ENCODE measurements at places on chromosomes 4 and X.

GRCh38 chrX:15014281-15014680 is 141.1 kb downstream of the MOSPD2 start:
- no peak for DNase-seq

DNA sequence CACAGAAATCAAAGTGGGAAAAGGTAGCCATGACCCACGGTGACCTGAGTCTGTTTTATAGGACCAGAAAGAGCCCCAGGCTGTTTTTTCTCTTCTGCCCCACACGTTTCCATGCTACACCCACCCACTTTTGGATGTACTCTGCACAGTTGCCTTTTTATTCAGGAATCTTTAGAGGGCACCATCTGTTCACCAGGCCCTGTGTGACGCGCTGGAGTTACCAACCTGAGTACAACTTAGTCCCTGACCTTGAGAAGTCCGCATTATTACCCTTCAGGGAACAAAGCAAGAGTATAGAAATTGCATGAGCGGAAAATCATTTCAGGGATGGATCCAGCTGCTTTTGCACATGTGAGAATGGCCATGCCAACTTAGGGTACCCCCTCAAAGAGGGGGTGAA is 207.8 kb upstream of the GATB start:
- DNase-seq, result no peak

GRCh38 chr4:40957281-40957680 is 207.5 kb downstream of the NSUN7 start:
- DNase-seq, result no peak

- DNase-seq, result no peak
These were observed 154.0 kb downstream of the UGT8 start for GRCh38 chr4:114752391-114753165.

DNA sequence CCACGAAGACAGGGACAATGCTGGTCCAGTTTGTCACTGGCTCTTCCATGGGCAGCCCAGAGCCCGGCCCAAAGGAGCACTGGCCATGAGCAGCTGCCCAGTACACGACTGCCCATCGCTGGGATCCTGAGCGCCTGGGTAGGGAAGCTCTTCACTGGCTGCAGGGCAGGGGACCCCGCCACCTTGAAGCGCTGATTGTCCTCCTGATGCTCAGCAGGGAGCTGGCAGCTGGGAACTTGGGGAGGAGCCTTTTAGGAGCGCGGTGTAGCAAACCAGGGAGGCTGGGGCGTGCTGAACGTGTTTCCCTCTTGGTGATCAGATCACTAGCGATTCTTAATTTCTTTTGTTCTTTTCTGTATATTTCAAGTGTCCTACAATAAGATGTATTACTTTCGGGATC is 1.8 kb downstream of the L1CAM start:
- DNase-seq, result no peak

- DNase-seq, result no peak
These were observed 5.4 kb upstream of the PHEX start for GRCh38 chrX:22026731-22027130.

- no peak for DNase-seq
These were observed 4.6 kb downstream of the HMX1 start for GRCh38 chr4:8866828-8867623.

DNA sequence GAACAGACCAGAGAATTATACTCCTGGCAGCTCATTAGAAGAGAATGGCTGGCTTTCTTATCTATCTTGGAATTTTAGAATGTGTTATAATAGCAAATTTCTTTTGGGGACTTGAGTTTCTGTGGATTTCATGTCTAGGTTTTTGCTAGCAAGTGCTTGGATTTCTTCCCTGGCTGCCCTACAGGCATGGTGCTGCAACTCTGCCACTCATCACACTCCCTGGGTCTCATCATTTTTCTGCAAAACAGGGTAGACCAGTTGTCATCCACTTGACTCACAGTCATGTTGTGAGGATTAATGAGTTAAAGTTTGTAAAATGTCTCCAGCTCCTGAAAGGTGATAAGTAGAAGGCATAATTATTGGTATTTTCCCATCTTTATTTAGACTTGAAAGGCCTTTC is 60.7 kb upstream of the LCORL start:
- no peak for DNase-seq

DNA sequence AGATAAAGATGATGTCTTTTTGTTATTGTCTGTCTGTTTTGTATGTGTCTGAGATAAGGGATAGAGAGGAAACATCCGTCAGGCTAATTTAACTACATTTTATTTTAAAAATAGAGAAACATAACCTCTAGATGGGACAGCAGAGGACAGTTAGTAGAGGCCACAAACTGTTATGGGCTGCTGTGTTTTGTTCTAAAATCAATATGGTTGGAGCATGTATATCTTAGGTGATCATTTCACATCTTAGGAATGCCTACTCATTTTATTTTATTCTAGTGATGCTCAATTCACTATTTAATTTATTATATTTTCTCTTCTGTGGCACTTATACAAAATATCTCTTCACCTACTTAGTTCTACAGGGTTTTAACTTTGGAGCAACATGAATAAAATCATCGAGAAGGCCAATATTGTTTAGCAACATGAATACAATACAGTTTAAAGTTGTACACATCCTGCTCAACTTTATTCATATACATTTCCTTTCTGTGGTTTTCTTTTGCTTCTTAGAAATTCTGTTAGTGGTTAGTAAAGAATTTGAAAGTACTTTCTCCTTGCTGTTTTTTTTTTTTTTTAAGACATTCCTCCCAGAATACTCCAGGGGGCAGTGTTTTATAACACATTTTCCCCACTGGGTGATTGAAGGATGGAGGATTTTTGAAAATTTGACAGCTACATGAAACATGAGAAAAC is 392.9 kb downstream of the UNC5C start:
- no peak for DNase-seq

GRCh38 chrX:69051901-69052300 is 113.4 kb downstream of the PJA1 start:
- no peak for DNase-seq

- DNase-seq, result no peak
These were observed 88.3 kb downstream of the ZAR1 start for GRCh38 chr4:48578132-48578968.

DNA sequence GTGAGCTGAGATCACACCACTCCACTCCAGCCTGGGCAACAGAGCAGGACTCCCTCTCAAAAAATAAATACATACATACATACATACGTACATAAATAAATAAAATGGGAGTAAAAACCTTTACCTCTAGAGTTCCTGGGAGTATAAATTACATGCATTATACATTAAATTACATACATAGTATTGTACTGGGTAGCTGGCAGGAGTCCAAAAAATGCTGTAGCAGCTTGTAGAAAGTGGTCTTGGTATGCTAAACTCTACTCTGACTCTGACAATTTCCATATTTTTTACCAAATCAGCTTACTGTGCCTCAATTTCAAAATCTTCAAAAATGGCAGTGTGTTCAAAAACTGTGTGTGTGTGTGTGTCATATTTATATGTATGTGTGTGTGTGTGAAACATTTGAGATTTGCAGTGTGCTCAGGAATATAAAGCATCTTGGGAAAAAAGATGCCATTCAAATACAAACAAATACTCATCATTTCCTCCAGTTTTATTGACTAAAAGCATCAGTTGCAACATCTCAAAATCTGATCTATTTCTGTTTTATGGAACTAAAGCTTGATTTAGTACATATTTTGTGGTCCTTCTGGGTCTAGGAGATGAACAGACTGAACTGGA is 171.7 kb downstream of the SHROOM3 start:
- no peak for DNase-seq

- no peak for DNase-seq
These were observed 56.4 kb upstream of the PAK3 start for GRCh38 chrX:111039606-111040005.

- DNase-seq, result no peak
These were observed 22.9 kb upstream of the PDLIM5 start for GRCh38 chr4:94428884-94429283.

GRCh38 chr4:1749370-1749769 is 28.0 kb downstream of the TACC3 start:
- DNase-seq, result no peak

GRCh38 chr4:154010371-154010770 is 221.5 kb upstream of the SFRP2 start:
- no peak for DNase-seq

DNA sequence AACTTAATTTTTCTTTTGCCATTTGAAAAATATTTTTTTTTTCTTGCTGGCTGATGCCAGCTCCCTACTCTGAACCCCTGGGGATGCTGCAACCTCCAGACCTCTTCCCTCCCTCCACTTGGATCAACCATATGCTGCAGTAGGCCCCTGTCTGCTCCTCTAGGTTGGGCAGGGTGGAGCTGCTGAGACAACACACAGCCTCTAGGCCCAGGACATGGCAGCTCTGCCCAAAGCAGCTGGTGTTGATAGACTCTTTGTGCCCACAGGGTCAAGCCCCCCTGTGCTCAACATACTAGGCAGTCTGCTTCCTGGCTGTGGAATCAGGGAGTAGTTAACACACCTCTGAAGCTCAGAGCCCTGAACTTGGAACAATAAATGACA is 19.9 kb upstream of the CLNK start:
- no peak for DNase-seq

- DNase-seq, result no peak
These were observed 2.3 kb downstream of the SH3TC1 start for GRCh38 chr4:8201321-8201781.

- DNase-seq, result no peak
These were observed 4.7 kb upstream of the ASMT start for GRCh38 chrX:1610166-1610565.

DNA sequence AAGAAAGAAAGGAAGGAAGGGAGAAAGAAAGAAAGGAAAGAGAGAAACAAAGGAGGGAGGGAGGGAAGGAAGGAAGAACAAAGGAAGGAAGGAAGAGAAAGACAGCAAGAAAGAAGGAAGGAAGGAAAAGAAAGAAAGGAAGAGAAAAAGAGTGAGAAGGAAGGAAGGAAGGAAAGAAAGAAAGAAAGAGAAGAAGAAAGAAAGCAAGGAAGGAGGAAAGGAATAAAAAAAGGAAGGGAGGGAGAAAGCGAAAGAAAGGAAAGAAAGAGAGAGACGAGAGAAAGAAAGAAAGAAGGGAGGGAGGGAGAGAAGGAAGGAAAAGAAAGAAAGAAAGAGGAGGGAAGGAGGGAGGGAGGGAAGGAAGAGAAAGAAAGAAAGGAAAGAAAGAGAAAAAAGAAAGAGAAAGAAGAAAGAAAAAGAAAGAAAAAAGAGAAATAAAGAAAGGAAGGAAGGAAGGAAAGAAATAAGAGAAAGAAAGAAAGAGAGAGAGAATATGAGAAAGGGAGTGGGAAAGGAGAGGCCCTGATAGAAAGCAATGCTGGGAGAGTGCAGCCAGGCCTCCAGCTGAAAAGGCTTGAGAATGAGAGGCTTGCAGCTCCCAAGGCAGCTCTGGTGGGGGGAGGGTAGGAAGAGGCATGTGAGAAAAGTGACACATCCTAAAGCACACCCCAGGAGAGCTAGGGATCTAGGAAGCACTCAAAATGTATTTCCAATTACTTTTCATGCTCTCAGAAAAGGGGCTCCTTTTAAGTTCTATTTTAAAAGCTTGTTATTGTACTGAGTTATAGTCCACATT is 134.0 kb upstream of the ZIC3 start:
- DNase-seq, result no peak

DNA sequence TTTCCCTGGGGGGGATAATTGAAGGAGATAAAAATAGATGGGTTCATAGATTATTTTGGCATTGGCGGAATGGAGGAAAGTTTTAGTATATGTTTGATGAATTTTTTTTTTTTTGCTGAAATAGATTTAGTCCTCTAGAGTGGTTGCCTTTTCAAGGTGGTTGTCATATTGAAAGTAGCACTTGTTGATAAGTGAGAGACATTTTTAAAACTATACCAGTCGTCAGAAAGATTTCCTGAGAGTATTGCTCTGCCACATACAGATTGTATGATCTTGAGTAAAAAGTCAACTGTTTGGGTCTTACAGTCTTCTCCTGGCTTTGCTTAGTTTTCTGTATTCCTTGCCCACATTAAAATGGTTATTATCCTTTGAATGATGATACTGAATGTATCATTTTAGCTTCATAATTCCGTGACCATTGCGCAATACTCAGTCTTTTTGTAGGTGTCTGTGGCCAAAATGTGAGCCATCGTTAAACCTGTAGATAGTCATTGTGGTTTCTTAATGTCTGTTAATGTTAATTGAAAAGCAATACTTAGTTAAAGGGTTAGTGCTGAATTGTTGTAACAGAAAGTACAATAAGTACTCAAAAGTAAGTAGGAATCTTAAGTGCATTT is 7.1 kb downstream of the SMARCAD1 start:
- DNase-seq, result no peak

DNA sequence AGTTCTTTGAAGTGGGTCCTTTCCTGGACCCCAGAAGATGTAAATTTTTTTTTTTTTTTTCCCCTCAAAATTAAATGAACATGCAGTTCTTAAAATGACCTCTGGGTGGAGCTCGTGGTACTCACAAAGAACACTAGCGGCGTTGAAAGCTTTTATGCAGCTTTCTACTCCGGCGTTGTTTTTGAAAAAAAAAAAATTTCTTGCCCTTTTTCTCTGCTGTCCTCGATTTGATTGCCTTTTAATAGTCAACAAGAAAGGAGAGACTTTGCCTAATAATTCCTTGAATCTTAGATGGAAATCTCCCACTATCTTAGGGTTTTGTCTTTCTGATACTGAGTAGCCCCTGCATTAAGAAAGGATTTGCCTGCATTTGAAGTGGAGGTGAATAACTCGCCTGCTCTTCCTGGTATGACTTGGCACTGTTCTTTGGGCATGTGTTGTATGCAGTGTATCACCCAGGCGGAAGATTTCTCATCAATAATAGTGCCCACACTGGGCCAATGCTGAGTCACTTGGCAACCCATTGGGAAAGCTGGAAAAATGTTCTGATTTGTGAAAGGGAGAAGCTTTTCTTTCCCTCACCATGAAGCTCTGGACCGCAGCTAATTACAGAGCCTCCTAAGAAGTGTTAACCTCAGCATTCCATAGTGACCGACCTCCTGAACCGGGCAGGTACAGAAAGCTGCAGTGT is 104.0 kb downstream of the PHEX start:
- DNase-seq, result peak; percentile 11

- DNase-seq, result no peak
These were observed 66.0 kb downstream of the RPS3A start for GRCh38 chr4:151165205-151166000.

GRCh38 chr4:56844802-56845580 is 23.5 kb upstream of the SPINK2 start:
- DNase-seq, result no peak

- no peak for DNase-seq
These were observed 5.5 kb downstream of the TCEAL9 start for GRCh38 chrX:103361798-103362197.

All from GOT3 (cell line).